ENCODE measurements at places on chromosomes 1 and 21.

- DNase-seq = no peak
Observed at GRCh38 chr1:209542585-209542984, 40.9 kb upstream of the CAMK1G start.

DNA sequence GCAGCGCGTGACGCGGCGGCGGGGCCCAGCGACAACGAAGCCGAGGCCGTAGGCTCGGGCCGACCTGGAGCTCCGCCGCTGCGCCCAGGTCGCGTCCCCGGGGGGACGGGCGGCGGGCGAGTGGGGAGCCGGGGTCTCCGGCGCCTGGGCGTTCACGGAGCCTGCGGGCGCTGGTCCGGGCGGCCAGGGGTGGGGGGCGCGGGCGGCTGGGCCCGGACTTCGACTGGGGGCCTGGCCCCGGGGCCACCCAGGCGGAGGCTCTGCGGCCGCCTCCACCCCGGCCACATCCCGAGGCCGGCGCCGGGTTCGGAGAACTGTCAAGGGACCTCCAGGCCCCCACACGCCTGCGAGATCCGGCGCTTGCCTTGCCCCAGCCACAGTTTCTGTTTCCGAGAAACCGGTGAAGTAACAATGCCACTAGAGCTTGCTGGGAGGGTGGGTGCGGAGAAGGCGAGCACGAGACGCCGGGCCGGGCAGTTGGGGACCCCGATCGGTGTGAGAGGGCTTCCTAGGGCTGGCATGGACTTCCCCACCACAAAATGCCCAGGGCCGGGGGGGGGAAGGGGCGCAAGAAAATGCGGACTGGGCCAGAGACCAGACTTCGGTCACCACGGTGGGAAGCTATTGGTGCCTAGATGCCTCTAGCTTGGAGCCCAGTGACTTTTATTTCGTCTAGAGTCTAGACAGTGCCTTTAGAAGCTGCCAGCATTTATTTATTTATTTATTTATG, 501 bp downstream of the FBXO6 start:
- DNase-seq = no peak

DNA sequence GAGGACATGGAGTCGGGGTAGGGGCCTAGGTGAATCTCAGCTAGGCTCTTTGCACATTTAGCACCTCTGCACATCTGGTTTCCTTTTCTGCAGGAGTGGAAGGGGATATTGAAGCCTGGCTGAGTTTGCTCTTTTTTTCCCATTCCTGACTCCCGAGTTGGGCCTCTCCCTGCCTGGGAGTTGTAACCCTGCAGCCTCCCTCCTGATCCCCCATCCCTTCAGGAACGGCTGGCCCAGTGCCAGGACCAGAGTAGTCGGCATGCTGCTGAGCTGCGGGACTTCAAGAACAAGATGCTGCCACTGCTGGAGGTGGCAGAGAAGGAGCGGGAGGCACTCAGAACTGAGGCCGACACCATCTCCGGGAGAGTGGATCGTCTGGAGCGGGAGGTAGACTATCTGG, 836 bp downstream of the OLFML3 start:
- DNase-seq = no peak

DNA sequence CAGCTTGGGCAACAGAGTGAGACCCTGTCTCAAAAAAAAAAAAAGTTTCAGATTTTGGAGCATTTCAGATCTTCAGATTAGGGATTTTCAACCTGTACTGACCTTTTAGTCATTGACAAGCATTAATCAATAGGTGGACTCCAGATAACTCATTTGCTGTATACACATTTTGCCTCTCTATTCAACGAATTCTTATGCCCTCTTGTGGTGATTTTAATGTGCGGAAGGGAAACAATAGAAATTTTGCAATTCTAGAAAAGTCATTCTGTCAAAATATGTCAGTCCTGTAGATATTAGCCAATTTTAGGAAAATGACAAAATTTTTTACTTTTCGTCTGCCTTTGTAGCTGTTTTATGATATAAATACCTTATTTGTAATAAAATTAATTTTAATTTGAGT, 11.6 kb upstream of the OR2G2 start:
- DNase-seq = peak; percentile 14

DNA sequence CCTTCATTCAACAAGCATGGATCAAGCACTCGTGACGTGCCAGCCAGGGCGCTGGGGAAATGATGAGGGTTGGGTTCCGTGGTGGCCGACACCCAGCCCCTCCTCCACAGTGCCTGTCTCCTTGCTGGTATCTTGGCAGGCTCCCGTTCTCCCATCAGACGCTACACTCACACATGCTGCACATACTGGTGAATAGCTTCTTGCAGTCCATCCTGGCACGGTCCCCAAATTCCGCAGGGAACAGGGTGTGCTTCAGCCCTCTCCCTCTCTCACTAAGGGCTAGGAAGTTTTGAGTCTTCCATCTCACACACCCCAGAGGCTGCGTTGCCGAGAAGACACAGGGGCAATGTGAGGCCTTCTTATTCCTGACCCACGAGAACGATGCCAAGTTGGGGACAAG, 10.1 kb upstream of the MEF2D start:
- no peak for DNase-seq

- DNase-seq = no peak
Observed at GRCh38 chr1:8376358-8376840, 58.5 kb downstream of the SLC45A1 start.

GRCh38 chr1:203278082-203278884, 27.0 kb upstream of the BTG2 start:
- no peak for DNase-seq

DNA sequence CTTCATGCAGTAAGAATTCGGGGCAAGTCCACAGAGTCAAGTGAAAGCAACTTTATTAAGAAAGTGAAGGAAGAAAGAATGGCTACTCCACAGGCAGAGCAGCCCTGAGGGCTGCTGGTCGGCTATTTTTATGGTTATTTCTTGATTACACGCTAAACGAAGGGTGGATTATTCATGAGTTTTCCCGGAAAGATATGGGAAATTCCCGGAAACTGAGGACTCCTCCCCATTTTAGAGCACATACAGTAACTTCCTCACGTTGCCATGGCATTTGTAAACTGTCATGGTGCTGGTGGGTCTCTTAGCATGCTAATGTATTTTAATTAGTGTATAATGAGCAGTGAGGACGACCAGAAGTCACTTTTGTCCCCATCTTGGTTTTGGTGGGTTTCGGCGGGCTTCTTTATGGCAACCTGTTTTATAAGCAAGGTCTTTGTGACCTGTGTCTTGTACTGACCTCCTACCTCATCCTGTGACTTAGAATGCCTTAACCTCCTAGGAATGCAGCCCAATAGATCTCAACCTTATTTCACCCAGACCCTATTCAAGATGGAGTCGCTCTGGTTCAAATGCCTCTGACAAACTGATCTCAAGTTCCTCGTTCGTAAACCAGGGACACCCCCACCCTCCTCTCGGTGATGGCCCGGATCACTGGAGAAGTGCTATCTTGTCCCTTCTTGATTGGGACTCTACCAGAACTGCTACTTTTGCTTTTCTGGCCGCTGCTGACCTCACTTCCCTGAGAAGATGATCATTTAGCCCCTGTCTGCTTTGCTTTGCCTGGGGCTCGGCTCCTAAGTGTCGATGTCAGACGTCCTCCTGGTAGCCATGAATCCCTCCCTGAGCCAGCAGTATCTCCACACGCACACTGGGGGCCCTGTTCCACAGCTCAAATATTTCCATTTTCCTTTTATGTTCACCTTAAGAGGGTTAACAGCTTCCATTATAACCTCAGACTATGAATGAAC, 48.8 kb downstream of the CLSTN1 start:
- DNase-seq = no peak

DNA sequence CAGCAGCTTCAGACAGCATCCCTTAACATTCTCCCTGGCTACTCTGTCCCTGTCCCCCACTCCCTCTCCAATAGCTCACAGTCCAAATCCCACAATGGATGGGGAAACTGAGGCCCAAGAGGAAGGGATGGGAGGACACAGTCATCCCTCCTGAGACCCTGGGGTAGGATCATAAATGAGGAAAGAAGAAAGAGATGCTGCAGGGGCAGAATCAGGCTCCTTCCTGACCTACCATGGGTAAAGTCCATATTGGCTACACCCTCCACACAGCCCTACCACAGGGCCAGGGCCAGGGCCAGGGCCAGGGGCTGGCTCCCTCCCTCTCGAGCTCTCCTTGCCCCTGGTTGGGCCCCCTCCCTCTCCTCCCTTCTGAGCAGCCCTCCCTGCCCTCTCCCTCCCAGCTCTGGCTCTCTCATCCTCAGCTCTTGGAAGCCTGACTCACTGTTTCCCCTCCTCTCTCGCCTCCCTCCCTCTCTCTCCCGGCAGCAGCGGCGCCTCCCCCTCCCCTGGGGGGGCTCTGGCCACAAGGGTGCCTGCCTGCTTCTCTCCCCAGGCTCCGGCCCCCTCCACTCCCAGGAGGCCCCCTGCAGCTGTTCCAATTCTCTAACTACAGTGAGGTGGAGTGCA, 4.9 kb downstream of the AHDC1 start:
- no peak for DNase-seq
